ENCODE measurements at places on chromosomes 12 and 14.

DNA sequence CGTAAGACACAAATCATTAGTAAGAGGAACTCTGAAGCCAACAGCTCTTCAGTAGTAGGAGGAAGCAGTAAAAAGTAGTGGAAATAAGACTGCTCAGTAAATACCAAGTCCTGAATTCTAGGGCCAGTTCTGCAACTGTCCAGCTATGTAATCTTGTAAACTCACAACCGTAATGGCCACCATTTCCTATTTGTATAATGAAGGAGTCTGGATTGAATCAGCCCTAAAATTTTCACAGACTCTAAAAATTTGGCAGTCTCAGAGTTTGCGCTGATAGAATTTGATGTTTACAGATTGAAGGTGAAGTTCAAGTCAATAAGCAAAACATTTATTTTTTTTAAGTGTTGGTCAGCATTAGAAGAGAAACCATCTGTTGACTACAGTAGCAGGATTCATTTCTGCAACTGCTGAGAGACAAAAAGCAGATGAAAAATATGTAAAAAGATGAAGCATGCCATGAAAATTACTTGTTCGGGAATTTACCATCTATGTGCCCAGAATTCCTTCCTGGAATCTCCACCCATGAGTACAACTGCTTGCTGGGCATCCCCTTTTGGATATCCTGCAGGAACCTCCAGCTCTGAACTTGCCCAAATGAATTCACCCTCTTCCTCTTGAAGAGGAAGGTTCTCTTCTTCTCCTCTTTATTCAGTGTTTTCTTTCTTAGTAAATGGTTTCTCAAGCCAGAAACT lies 47.5 kb downstream of the GALNT4 start:
- DNase-seq: no peak

DNA sequence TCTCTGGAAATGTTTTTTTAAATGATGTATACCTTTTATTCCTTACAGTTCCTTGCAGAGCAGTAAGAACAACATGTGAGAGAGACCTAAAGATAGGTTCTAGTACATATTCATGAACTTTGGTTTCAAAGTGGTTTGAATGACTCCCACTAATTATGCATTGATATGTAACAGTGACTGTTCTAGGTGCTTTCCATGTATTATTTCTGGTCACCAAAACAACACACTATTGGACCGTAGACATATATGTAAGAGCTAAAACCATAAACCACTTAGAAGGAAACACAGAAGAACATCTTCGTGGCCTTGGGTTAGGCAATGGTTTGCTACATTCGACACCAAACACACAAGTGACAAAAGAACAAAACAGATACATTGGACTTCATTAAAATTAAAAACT lies 37.9 kb downstream of the SOX5 start:
- no peak for DNase-seq

DNA sequence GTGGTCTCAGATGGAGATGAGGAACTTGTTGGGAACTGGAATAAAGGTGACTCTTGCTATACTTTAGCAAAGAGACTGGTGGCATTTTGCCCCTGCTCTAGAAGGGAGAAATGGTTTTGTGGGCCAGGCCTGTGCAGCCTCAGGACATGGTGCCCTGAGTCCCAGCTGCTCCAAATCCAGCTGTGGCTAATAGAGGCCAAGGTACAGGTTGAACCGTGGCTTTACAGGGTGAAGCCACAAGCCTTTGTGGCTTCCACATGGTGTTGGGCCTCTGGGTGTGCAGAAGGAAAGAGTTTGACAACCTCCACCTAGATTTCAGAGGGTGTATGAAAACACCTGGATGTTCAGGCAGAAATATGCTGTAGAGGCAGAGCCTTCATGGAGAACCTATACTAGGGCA lies 586.0 kb downstream of the FLRT2 start:
- DNase-seq: no peak

- DNase-seq: peak; percentile 3
Observed at GRCh38 chr12:318759-319515, 56.3 kb upstream of the SLC6A13 start.

GRCh38 chr12:82862876-82863649 lies 176.4 kb downstream of the TMTC2 start:
- DNase-seq: no peak

DNA sequence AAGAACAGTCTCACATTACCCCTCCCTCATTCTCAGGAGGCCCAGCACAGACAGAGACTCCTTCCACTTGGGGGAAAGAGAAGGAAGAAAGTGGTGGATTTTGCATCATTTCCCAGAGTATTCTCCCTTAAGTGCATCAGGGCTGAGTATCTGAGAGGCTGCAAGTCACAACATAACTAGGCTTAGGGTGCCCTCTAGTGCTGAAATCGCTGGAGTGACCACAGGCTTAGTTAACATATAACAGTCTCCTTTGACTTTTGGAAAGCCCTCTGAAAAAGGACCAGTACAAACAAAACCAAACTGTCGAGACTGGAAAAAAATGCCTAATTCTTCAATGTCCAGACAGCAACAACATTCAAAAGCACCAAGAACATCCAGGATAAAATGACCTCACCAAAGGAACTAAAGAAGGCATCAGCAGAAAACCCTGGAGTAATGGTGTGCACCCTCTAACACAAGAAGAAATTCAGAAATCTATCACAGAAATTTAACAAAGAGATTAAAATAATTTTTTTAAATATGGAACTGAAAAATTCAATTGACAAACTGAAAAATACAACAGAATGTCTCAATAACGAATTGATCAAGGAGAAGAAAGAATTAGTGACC lies 412.3 kb downstream of the RPS29 start:
- DNase-seq: peak; percentile 46

- no peak for DNase-seq
Observed at GRCh38 chr14:101628975-101629374, 67.7 kb downstream of the DIO3 start.

DNA sequence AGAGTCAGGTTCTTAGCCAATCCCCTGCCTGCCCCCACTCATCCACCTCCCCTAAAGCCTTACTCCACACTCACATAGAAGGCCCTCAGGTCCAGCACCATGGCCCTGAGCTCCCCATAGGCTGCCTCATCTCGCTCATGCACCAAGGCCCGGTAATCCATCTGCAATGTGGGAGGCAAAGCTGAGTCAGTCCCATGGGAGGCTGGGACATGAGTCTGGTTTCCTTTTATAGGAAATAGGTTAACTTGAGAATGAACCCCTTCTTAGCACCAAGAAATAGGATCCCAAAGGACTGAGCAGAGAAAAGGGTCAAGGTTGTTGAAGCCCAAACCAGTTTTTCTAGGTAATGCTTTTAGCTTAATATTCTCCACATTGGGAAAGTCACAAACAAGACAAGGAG lies 2.1 kb upstream of the EMC9 start:
- DNase-seq: peak; percentile 22

DNA sequence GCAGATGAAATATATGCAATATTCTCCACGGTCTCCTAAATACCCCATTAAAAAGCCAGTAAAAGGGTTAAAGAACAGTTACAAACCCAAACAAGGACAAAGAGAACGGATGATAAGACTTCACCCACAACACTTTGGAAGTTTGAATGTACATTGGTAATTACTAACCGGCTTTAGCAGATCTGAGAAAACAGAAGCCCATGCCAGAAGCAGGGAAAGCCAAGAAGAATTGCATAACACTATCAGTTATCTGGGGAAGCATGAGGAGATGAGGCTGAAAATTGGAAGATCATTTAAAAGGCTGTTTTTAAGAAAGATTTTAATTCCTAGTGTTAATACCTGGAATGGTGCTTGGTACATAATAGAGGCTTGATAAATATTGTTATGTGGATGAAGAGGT lies 55.6 kb upstream of the MYBPC1 start:
- no peak for DNase-seq

DNA sequence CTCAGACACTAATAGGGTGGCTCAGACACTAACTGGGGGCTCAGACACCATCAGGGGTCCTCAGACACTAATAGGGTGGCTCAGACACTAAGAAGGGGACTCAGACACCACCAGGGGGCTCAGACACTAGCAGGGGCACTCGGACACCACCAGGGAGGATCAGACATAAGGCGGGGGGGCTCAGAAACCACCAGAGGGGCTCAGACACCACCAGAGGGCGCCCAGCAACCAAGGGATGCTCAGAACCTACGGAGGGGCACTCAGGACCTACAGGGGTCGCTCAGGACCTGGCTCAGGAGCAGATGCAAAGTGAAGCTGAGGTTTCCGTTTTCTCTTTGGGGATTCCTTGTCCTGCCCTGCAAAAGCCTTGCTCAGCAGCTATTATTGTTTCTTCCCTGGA lies 448.5 kb downstream of the TMEM121 start:
- no peak for DNase-seq

DNA sequence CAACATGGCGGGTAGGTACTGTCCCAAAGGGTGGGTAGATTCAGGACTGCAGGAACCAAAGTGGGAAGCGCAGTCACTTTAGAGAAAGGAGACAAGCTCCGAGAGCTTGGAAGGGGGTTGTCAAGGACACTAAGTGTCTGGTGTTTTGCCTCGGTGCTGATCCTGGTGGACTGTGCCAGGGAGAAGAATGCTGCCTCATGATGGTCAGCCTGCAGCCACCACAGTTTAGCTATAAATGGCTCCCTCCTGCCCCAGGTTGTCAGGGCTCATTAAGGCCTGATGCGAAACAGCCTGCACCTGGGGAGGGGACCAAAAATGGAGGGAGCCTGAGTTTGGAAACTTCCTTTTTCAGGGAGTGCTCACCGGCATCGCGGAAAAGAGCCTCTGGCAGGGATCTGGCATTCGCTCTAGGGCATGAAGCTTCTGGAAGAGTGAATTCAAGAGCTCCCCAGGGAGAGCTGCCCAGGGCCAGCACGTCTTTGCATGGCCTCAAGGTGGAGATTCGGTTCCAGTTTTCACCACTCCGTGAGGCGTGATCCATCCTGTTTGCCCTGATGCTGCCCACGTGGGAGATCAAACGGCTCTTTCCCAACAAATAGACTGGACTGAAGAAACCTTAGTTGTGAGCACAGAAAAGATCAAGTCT lies 164.0 kb downstream of the FOXN3 start:
- no peak for DNase-seq

GRCh38 chr12:43453761-43454160 lies 98.2 kb downstream of the ADAMTS20 start:
- DNase-seq: no peak

- DNase-seq: peak; percentile 54
Observed at GRCh38 chr12:9039397-9039977, 50.1 kb downstream of the KLRG1 start.

DNA sequence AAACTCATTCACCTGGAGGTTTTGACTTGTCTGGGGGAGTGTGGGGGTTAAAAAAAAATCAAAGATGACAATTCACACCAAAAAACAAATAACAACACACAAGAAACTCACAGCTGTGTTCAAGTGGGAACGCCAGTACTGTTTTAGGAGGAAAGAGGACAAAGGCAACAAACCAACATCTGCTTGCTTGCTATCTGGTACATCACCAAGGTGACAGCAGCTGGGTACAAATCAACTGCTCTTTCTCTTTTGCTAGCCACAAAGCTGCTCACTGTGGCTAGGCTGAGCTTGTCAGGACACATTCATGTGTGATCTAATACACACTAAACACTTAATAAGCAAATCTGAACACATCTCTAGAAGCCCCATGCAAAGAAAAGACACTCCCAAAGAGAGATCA lies 128.0 kb upstream of the RAP1B start:
- no peak for DNase-seq

GRCh38 chr14:23141706-23142444 lies 22.8 kb upstream of the CEBPE start:
- peak; percentile 79 for DNase-seq

GRCh38 chr14:84288781-84289180 lies 1241.2 kb upstream of the FLRT2 start:
- DNase-seq: no peak

GRCh38 chr14:79016828-79017505 lies 846.8 kb downstream of the NRXN3 start:
- DNase-seq: peak; percentile 95

GRCh38 chr14:63551332-63551731 lies 8.2 kb upstream of the PPP2R5E start:
- peak; percentile 59 for DNase-seq

GRCh38 chr12:88993651-88994050 lies 358.6 kb downstream of the DUSP6 start:
- peak; percentile 73 for DNase-seq

- no peak for DNase-seq
Observed at GRCh38 chr12:54592316-54592715, 3.9 kb upstream of the PPP1R1A start.

DNA sequence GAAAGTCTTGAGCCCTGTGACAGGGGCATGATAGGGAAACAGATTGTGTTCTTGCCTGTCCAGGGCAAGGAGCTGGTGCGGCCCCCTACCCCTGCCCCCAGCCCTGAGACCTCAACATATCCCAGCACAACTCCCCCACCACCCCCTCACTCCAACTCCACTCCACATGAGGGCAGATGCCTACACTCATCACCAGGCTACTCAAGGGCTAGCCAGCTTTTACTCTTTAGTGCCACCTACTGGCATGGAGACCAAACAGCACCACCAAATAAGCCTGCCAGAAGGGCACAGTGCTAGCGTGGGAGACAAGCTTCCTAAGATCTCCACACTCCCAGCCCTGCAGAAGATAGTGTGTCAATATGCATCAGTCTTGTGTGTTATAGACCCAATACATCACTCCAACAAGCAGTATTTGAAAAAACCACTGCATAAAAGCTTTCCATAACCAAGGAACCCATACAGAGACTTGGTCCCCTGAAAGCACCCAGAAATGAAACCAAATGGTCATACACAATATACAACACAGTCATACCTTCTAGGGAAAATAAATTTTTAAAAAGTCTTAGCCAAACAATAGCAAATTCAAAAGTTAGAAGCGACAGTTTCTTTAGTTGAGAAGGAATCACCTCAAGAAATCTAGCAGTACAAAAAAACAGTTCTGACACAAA lies 154.4 kb downstream of the KCNK10 start:
- DNase-seq: peak; percentile 49

GRCh38 chr14:103073876-103074728 lies 9.9 kb upstream of the LBHD2 start:
- no peak for DNase-seq

GRCh38 chr12:43786899-43787693 lies 19.0 kb downstream of the TWF1 start:
- DNase-seq: no peak

DNA sequence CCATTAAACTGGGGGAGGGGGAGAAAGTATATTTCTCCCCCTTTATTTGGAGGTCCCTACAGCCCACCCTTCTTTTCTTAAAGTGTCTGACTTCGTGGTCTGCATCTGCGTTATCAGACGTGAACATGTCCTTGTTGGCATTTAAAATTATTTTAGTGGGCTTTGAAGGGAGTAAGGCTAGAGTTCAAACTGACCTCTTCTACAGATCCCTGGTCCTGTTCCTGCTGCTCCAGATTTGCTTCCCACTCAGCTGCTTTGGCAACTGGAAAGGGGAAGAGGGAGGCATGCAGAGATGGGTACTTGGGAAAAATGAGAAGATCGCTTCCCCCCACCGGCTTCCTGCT lies 611 bp upstream of the SIX6 start:
- no peak for DNase-seq

- no peak for DNase-seq
Observed at GRCh38 chr12:132886529-132887477, 602 bp downstream of the CHFR start.

GRCh38 chr14:85579942-85580341 lies 50.0 kb downstream of the FLRT2 start:
- DNase-seq: peak; percentile 55

Measured in EH (cell line).